ENCODE measurements at places on chromosomes 11 and 22.

DNA sequence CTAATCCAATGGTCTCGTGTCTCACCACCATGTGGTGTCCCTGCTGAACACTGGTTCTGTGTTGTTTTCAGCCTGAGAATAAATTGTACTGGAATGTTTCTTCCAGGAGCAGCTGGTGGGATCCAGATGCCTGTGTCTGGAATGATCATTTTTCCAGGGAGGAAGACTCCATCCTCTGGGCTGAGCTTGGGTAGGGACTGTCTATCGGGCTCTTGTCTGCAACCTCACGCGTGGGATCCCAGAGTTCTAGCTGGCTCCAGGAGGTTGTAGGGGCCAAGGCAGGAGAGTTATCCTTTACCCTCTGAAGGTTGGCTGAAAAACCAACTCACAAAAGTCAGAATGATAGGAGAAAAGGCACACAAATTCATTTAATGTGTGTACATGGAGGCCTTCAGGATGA lies 144.1 kb upstream of the B3GAT1 start:
- DNase-seq, result no peak

DNA sequence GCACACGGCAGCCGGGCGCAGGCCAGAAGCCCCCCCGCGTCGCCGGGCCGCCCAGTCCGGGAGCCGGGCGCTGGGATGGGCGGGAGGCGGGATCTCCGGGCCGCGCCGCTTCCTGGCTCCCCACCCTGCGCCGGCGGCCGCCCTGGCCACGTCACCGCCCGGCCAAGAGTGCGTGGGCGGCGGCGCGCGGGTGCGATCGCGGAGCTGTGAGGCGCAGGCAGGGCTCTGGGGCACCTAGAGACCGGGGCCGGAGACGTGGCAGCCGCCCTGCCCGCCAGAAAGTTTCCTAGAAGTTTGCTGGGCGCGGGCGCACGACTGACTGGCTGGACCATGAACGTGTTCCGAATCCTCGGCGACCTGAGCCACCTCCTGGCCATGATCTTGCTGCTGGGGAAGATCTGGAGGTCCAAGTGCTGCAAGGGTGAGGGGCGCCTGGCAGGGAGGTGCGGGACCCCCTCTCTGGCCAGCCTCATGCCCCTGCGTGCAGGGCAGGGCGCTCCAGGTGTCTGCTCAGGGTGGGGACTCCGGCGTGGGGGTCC lies at the start of gene KDELR3:
KDELR3 (plus strand) TSS at position 193 of the 539 bp plus-strand sequence; CDS start at position 331, 138 bp downstream.
- DNase-seq, result no peak

- no peak for DNase-seq
Measured at GRCh38 chr22:49992921-49993648, 19.5 kb downstream of the IL17REL start.

GRCh38 chr11:84117394-84117793 lies 831.2 kb upstream of the CCDC90B start:
- DNase-seq, result no peak

DNA sequence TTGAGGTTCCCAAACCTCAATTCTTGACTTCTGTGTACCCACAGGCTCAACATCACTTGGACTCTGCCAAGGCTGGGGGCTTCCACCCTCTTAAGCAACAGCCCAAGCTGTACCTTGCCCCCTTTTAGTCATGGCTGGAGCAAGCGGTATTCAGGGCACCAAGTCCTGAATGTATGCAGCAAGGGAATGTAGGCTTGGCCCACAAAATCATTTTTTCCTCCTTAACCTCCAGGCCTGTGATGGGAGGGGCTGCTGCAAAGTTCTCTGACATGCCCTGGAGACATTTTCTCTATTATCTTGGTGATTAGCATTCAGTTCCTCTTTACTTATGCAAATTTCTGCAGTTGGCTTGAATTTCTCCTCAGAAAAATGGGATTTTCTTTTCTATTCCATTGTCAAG lies 4.9 kb upstream of the OR5L1 start:
- no peak for DNase-seq

GRCh38 chr11:35153280-35153679 lies 14.3 kb downstream of the CD44 start:
- no peak for DNase-seq

GRCh38 chr22:45006964-45007390 lies 2.8 kb downstream of the PHF21B start:
- DNase-seq, result no peak

- no peak for DNase-seq
Measured at GRCh38 chr11:100221791-100222190, 465.3 kb upstream of the ARHGAP42 start.

GRCh38 chr11:73234471-73235181 lies 16.5 kb downstream of the P2RY2 start:
- no peak for DNase-seq

DNA sequence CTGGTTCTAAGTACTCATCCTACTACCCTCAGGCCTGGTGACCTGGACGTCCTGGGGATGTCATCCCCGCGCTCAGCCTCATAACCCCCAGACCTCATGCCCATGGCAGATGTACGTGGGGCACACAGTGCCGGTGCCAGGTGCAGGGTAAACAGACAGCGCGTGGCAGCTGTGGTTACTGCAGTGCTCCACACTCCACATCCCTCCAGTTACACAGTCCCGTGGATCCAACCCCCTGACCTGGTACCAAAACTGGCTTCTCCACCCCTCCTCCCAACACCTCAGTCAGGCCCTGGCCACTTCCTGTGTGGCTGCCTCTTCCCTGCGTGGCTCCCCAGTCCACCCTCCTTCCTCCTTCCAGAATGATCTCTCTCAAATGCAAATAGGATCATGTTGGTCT lies 95.2 kb downstream of the DSCAML1 start:
- DNase-seq, result no peak

DNA sequence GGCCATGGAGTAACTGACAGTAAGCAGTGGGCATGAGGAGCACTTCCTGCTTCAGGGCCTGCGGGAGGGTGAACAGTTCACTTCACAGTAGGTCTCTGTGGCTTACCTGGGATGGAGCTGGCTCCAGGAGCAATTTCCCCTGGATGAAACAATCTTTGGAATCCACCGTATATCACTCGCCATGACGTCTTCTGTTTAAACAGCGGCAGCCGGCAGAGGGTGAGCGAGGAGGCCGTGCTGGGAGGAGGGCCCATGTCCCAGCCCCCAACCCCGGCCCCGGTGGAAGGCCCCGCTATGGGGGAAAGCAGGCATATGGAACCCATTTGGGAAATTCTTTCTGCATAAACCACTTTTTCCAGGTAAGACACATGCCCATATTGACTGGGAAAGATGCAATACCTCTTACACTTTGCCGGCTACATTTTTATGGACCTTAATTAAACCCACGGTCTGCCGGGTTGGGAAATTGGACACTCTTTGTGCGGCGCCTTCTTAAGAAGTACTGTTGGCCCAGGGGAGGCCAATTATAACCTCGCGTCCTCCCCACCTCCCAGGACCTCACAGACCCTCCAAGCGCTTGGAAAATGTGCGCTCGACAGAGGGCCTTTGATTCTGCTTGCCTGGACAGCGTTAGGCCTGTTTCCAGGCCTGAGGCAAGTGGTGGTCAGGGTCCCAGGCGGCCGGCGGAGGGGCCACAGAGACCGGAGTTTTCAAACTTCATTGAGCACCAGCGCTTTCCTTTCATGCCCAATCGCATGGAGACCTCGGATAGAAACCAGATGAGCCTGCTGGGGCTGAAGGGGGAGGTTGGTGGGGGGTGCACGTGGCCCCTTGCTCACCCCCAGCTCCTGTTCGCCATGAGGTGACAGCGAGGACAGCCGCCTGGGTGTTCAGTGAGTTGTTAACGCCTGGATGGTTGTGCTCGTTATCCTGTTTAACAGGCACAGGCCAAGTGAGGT lies 40.4 kb downstream of the SMIM38 start:
- no peak for DNase-seq

DNA sequence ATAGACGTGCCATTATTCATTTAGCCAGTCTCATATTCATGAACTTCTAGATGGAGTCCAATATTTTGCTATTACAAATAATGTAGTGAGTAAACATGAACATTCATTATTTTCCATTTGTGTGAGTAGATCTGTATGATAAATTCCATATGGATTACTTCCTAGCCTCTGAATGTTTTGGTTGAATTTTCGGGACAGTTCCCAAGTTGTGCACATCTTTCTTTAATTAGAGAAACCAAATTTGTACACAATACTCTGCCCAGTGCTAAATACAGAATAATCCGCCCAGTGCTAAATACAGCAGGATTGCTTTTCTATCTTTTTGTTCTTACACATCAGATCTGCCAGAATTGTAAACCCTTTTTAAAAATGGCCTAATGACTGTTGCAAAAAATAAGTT lies 17.1 kb upstream of the APLP2 start:
- DNase-seq, result no peak

DNA sequence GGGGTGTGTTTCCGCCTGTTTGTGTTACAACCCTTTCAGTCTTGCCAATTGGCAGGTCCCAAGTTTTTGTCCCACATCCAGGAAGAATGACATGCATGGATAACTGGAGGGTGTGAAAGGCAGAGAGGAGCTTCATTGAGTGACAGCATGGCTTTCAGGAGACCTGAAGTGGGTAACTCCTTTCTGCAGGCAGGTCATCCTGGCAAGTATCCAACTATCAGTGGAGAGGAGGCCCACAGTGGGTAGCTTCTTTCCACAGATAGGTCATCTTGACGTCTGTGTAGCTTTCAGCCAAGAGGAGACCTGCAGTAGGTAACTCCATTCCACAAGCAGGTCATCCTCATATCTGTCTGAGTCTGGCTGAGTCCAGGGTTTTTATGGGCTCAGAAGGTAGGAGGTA lies 1268.8 kb upstream of the CNTN5 start:
- DNase-seq, result no peak

DNA sequence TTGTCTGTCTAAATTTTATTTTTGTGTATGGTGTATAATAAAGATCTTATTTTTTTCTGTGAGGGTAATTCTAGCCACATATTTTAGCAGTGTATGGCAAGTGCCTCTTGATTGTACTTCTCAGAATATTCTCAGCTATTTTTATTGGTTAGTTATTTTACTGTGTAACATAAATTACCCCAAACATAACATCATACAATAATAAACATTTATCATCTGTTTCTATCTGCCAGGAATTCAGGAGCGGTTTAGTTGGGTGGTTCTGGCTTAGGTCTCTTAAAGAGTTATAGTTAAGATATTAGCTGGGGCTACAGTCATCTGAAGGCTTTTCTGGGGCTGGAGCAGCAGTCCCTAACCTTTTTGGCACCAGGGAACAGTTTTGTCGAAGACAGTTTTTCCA lies 47.8 kb downstream of the PPFIBP2 start:
- DNase-seq, result no peak

GRCh38 chr11:66283461-66284105 lies 5.4 kb downstream of the YIF1A start:
- no peak for DNase-seq

DNA sequence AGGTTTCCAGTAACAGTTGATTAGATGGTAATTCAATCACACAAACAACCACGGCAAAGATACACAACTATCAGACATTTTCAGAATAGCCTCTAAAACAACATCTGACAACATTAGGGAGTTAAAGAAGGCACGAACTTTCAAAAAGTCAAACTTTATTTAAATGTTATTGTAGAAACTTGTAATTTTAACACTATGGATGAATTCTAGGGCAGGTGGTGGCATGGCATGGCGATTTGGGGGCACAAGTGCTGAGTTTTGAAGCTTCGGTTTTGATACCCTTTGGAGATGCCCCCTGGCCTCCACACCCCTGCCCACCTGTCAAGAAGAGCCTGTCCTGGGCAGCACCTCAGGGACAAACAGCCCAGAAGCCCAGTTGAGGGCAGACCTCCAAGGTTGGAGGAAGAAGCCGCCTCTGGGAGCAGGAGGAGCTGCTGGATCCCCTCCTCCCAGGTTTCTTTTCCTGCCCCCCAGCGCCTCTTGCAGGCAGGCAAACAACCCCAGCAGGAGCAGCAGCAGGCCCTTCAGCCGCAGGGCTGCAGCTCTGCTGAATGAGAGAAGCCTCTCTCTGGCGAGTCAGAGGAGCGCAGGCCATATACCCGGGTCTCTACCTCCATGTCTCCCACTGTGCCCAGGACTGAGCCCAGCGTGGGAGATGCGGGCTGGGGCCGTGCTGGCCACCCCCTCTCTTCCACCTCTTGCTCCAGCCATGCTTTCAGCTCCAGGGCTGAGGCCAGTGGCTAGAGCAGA lies 102.1 kb upstream of the IGLL5 start:
- no peak for DNase-seq

- DNase-seq, result no peak
Measured at GRCh38 chr11:41999066-41999465, 539.6 kb upstream of the LRRC4C start.

DNA sequence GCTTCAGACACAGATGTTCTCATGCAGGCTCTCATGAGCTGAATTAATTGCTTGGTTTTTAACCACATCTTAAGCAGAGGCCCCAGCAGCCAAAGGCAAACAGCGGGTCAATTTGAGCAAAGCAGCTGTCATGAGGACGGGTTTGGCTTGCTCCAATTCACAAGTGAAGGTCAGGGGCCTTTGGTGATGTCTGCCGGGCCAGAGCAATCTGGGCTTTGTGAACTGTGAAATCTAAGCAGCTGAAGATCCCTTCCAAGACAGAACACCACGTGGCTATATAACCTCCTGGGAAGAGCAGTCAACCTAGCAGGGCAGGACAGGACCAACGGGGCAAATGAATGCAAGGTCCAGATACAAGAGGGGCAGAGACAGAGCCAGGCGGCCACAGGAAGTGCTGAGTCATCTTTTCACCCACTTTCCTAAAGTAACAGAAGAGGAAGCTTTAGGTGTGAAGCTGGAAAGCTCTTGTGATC lies 187.3 kb upstream of the B3GAT1 start:
- DNase-seq, result no peak

- DNase-seq, result peak; percentile 46
Measured at GRCh38 chr11:24386546-24387397, 110.1 kb upstream of the LUZP2 start.

- DNase-seq, result no peak
Measured at GRCh38 chr11:29826878-29827277, 190.0 kb downstream of the KCNA4 start.

DNA sequence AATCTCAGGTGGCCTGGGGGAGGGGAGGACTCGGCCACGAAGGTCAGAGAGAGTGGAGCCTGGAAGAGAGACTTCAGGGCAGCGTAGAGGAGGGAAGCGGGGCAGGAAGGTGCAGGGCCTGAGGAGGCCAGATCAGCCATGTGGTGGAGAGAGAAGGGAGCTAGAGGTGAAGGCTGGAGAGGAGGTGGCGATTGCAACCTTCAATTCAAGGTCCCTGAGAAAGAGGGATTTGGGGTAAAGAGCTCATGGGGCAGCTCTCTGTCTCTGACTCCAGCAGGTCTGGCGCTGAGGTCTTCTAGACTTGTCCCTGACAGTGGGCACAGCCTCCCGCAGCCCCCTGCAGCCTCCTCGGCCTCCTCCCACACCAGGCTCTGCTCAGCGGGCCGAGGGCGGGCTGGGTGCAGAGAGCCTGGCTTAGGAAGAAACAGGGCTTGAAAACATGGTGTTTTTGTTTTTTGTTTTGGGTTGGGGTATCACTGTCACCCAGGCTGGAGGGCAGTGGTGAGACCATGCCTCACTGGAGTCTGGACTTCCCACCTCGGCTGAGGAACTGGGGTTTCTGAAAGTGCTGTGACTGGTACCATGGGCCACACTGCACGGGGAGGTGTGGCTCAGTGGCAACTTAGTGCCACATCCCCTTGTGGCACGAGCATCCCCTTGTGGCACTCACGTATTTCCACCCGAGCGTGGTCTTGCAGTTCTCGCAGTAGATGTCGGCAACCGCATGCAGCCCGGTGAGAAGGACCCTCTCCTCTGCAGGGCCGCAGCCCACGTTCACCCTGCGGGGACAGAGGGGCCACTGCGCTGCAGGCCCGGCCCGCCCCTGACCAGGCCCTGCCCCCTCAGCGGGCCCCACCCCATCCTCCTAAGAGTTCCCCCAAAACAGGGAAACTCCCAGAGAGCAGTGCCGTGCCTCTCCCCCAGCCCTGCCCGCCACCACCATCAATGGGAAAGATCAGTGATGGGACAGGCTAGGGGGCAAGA lies 32.6 kb downstream of the YPEL1 start:
- no peak for DNase-seq
